ENCODE measurements at places on chromosomes 3 and 15. TPM values are rescaled to one million over a fixed set of nuclear protein-coding genes. Genes with fewer than 3 reads are reported as not detected.

The LMAN1L gene
- total RNA-seq = 7.9 TPM

DNA sequence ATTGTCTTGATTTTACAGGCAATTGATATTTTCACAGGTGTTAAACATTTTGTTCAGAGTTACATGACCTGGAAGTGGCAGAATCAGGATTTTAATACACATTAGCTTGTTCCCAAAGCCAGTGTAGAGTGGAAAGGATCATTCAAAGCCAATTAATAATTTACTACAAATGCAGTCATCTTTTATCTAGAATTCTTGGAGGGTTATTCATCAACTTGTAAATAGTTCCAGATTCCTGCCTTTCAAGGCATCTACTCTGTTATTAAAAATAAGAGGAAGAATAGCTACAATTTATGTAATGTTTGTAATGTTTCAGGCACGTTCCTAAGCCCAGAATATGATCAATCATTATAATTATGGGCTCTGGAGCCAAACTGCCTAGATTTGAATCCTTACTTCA is 358.5 kb downstream of the ZNF385D start:
- no peak for DNase-seq

- DNase-seq = no peak
Measured at GRCh38 chr3:107701299-107701698, 178.5 kb downstream of the BBX start.

DNA sequence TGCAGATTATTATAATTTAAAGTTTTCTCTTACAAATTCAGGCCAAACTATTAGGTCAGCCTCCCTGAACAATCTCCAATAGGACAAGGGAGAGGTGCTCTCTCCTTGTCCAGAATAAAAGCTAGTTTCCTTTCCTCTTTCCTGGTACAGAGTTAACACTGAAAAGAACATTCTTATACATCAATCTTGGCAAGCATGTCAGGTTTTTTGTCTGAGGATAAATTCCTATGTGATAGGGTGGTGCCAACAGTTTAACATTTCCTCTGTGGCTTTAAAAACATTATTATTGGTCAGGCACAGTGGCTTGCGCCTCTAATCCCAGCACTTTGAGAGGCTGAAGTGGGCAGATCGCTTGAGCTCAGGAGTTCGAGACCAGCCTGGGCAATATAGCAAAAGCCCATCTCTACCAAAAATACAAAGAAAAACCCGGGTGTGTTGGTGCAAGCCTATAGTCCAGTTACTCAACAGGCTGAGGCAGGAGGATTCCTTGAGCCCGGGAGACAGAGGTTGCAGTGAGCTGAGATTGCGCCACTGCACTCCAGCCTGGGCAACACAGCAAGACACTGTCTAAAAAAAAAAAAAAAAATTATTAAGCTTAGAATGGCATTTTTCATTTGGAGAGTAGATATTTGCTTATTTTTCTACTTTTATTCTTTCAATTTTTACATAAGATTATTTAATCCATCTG is 13.7 kb upstream of the ULK4 start:
- DNase-seq = no peak

DNA sequence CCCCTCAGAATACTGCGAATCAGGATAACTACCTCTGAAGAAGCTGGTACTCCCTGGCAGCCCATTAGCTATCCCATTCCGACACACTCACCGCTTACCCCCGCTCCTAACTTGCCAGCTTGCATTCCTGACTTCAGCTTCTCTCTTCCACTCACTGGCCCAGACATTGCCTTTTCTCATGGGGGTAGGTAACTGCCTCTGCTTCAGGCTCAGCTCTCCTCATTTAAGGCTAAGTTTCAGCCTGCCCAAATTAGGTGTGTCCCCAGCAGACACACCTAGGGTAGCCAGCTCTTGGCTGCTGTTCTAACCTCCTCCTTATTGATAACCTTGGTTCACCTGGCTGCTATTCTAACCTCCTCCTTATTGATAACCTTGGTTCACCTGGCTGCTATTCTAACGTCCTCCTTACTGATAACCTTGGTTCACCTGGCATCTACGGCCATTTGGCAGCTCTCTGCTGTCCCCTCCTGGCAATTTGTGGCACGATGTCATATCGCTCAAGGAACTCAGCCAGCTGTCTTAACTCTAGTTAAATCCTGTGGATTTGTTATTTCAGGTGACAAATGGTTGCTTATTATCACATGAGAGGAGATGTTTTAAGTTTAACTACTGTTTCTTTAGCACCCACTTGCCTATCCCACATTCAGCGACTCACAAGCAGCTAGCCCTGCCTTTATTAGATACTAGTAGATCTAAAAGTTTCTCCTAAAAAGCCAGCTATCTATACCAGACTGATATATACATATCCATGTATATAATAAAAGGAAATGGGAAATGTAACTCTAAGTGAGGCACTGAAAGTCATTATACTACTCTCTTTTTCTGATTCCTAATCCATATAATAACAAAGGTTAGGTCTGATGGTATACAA is 106.5 kb upstream of the ACP3 start:
- no peak for DNase-seq

- no peak for DNase-seq
Measured at GRCh38 chr15:67023517-67024313, 41.7 kb upstream of the SMAD3 start.

All from cardiac septum (tissue), 1 donor.